Activated CD4-positive, alpha-beta T cell treated with anti-CD3 and anti-CD28 coated beads for 48 hours (primary cell): ENCODE measurements at places on chromosomes 1 and 21.

DNA sequence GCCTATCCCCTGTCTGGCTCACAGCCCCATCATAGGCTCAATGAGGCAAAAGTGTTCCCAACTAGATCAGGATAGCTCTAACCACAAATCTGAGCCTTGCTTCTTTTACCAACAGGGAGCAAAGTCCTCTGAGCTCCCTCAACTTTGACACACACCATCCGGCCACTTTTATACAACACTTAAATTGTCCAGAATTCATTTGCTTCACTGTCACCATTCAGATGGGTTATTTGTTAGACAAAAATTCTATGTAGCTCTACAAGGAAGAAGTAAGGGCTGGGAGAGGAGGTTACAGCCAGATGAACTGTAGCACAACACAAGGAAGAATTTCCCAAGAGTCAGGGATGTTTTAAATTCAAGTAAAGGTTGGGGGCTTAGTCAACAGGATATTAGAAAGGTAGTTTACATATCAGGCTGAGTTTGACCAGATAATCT is 50.8 kb downstream of the TGFBR3 start:
- DNase-seq = no peak

DNA sequence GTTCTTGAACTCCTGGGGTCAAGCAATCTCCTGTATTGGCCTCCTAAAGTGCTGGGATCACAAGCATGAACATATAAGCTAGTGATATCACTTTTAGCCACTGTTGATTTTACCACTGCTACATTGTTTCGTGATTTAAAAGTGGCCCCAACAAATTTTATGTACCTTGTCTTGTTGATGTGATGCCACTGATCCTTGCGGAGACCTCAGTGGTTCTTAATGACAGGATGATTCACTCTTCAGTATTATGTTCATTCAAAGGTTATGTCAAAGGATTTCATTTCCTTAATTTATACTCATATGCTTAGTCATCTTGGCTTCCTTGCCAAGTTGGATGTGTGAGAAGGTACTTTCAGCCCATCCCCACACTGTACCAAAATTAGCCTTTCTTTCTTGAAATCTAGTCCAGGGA is 12.1 kb downstream of the PRKACB start:
- no peak for DNase-seq

DNA sequence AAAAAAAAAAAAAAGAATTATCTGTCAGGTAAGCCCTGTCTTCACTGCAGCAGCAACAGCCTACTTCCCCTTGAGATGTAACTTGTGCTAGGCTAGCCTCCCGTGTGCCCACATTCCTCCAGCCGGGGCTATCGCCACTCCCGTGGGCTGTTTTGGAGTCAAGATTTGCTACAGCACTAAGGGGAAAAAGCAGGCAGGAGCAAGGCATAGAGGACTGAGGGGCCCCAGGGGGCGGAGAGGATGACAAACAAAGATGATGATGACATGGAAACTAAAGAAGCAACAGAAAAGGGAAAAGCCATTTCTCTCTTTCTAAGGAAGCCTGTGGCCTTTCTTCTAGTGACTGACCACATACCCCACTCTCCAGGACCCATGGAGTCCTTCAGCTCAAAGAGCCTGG is 1.9 kb downstream of the TNFAIP8L2 start:
- peak; percentile 75 for DNase-seq

GRCh38 chr1:207747627-207748492 is 4.0 kb upstream of the CD46 start:
- DNase-seq = no peak

- DNase-seq = no peak
Observed at GRCh38 chr1:2056955-2057590, 6.9 kb downstream of the PRKCZ start.

GRCh38 chr1:1428174-1428573 is 7.1 kb upstream of the ANKRD65 start:
- DNase-seq = no peak

DNA sequence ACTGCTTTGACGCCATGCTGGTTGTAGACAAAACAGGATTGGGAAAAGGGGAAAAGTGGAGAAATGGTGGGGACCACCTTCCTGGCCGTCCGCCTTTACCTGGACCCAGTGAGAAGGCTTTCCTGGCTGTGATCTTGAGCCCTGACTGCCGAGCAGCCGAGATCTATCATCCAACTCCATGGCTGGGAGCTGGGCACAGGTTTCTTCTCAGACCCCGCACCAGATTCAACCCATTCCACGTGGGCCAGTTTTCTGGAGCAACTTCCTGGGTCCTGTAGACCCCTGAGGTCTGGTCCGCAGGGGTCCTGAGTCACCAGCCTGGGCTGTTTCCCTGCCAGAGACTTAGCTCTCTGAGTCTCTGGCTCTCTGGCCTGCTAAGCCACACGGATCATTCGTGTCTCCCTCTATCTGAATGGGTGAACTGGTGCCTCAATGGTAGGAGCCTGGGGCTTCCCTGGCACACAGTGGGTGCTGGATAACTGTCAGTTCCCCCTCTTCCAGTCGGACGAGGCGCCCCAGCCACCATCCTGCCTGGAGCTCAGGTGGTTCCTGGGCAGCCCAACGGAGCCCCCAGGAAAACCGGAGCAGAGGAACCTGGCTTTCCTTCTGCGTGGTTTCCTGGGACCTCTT is 4.5 kb upstream of the NPHP4 start:
- DNase-seq = no peak

DNA sequence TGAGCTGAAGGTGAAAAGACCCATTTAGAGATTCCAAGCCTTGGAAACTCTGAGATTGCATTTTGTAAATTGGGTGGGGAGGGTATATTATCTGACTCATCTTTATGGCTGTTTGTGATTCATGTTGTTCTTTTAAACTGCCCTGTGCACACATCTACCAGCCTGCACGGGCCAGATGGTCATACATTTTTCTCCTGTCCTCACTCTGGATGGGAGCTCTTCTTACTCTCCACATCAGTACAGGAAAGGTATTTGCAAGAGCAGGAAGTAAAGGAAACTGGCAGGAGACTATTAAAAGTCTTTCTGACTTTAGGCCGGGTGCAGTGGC is 14.3 kb upstream of the NMNAT2 start:
- DNase-seq = no peak

DNA sequence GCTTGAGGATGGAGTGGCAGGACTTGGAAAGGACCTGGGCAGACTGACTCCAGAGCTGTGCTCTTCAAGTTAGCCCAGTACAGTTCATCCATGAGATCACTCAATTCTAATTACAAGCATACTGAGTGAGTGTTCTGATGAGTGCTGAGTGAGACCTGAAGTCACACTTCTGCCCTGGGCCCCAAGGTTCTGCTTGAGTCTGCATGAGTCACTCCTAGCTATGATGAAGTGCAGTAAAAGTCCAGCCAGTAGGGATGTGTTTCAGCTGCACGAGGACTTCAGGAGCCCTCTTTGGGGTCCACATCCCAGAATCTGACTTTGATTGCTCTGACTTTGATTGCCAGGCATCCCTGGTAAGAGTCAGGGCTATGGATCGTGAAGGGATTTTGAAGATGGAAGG is 35.8 kb downstream of the PLEKHA6 start:
- DNase-seq = peak; percentile 76

DNA sequence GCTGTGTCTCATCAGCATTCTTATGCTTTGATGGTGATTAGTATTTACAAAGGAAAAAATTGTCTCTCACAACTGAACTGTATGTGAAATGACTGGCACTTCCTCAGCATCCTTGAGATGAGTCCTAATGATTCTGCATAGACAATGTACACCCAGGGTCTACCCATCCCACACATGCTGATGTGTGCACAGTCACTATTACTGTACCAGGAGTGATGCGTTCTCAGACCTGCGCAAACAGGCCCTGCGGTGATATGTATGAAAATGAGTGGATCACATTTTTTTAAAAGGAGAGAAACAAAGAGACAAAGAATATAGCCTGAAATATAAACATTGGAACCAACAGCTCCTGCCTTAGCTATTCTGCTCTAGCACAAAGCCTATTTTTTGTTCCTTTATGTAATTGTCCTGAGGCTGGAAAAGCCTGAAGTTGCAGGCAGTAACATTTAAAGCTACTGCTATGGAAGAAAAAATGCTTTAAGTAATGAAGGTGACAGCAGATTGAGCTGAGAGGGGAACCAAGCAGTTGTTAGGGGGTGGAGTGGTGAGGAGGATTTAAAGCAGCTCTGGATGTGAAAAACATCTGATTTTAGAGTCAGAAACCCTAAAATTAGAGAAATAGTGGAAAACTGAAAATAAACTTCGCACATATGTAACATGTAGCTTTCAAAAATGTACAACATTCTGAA is 5.5 kb downstream of the RCAN1 start:
- peak; percentile 26 for DNase-seq

DNA sequence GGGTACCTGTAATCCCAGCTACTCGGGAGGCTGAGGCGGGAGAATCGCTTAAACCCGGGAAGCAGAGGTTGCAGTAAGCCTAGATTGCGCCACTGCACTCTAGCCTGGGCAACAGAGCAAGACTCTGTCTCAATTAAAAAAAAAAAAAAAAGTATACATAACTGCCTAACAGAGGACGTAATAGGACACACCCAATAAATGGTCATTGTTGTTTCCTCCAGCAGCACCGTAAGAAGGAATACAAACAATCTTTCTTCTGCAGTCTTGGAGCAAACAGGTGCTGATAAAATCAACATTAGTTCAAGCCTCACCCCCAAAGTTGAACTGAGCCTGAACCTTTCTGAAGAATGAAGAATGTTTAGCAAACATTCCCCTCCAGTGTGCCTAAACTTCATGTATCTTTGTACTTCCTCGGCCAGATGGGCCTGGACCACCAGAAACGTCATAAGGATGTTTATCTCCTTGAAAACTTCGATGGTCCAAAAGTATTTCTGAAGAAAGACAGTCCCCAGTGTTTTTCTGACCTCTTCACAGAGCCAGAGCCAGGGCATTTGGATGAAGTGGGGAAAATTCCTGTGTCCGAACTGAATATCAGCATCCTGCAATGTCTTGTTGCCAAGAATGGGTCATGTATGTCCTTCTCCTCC is 136.8 kb upstream of the F3 start:
- no peak for DNase-seq
